Stimulated activated CD4-positive, alpha-beta T cell treated with anti-CD3 and anti-CD28 coated beads, Interleukin-15, amount 100 ng/mL, for 48 hours (primary cell): ENCODE measurements at places on chromosomes 2 and 18.

GRCh38 chr2:107809835-107810234 lies 16.9 kb upstream of the RGPD4 start:
- no peak for DNase-seq

GRCh38 chr2:54176577-54176976 lies 61.2 kb downstream of the ACYP2 start:
- DNase-seq: no peak

DNA sequence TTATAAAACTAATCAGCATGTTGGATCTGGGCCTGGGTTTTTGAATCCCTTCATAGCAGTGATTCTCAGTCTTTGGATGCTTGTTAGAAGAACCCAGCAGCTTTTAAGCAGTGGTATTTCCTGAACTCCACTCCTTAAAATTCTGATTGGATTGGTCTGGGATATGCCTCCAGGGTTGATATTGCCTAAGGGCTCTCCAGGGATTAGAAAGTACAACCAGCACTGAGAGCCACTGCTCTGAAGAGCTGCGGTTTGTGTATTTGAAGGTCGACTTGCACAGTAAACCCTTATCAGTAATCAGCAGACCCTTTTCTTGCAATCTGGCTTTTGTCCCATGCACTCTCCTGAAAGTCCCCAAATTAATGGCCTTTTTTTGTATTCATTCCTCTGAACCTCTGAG lies 17.0 kb upstream of the RBMS1 start:
- DNase-seq: no peak

DNA sequence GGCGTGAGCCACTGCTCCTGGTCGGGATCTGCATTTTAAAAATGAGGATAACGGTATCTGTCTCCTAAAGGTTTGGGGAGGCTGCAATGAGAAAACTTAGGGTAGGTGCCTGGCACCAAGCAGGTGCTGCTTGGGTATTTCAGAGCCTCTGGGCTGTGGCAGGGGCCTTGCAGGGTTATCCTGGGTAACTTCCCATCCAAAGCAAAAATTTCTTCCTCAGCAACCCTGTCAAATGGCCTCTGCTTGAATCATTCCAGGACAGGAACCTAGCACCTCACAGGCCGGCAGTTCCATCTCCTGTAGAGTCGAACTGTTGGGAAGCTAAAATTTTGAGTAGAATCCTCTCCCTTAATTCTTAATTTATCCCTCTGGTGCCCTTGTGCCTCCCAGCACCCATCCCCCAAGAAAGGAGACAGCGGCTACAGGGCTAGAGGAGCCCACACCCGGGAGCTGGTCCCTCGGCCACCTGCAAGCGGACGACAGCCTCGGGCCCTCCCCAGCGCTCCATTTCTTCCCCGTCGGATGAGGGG lies 868 bp downstream of the CGREF1 start:
- no peak for DNase-seq

- DNase-seq: no peak
These were observed 35.6 kb downstream of the CEP192 start for GRCh38 chr18:13026583-13027270.

DNA sequence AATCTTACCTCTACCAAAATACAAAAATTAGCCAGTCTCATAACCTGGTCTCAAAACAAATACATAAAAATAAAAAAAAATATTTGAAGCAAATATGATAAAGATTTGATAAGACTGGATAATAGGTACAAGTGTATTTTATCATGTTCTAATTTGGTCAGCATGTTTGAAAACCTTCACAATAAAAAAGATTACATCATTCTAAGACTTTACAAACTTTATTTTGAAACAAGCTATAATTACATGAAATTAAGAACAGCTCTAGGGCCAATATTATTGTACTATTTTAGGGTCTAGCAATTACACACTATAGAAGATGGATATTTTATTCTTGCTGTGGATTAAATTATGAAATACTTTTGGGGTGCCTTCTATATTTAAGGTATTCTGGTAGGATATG lies 29.4 kb upstream of the MCM6 start:
- no peak for DNase-seq

DNA sequence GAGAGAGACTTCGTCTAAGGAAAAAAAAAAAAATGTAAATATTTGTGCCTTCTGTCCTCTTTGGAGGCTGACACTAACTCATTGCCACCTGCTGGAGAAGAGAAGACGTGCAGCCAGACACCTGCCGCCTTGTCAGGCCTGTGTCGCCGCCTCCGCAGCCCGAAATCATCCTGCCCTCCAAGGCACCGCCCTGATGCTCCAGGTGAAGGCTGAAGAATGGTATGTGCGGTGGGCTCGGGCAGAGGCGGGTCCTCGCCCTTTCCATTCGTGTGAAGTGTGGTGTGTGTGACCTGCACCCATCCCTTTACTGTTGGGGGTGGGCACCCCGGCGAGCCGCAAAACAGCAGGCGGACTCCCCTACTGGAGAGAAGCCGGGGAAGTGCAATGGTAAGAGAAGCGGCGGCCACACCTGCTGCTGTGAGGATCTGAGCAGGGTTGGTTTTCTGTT lies 60.4 kb downstream of the FAM161A start:
- DNase-seq: peak; percentile 66

DNA sequence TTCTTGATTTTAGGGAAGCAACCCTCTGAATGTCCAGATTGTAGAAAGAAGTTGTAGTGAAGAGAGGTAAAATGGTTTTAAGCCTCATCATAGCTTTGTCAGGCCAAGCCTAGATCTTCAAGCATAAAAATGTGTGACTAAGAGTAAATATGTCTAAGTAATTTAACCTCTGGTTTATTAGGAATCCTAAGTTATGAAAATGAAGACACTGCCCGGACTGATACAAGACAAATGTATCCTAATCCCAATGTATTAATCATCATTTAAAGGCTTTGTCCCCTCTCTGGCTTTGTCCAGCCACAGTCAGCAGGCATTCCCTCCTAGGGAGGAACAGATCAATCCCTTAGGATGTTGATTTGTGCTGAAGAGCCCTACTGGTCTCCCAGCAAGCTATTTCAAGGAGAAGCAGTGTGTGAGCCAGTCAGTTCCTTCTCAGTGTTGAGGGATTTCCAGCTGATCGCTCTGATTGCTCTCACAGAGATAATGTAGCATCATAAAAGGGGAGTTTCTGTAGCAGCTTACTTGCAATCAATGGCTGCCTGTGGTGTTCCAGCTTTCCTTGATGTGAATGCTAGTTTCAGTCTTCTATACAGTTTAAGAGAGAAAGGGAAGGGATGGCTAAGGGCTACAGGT lies 796.1 kb downstream of the EPHA4 start:
- DNase-seq: no peak

DNA sequence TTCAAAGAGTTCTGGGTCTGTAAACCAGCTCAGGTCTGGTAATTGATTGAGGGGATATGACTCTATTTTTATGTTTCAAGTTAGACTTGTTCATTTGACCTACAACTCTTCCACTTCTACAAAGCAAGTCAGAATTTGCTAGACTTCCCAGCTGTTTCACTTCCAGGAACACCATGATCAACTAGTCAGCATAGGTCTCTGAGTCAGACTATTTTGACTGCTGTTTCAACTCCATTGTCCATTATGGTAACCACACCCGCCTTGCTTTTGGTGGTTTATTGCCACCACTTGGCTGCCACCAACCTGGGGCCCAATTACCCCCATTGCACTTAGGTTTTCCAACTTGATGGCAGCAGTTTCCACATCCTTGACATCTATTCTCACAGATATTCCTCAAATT lies 116.6 kb downstream of the LAMA3 start:
- DNase-seq: no peak

DNA sequence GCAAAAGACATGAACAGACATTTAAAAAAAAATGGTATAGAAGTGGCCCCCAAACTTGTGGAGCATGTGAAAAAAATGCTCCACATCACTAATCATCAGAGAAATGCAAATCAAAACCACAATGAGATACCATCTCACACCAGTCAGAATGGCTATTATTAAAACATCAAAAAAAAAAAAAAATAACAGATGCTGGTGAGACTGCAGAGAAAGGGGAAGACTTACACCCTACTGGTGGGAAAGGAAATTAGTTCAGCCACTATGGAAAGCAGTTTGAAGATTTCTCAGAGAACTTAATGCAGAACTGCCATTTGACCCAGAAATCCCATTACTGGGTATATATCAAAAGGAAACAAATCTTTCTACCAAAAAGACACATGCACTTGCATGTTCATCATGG lies 164.8 kb downstream of the RIT2 start:
- DNase-seq: no peak
